Cortex of kidney (tissue), 1 donor: ENCODE measurements at places on chromosomes 3 and 15.

DNA sequence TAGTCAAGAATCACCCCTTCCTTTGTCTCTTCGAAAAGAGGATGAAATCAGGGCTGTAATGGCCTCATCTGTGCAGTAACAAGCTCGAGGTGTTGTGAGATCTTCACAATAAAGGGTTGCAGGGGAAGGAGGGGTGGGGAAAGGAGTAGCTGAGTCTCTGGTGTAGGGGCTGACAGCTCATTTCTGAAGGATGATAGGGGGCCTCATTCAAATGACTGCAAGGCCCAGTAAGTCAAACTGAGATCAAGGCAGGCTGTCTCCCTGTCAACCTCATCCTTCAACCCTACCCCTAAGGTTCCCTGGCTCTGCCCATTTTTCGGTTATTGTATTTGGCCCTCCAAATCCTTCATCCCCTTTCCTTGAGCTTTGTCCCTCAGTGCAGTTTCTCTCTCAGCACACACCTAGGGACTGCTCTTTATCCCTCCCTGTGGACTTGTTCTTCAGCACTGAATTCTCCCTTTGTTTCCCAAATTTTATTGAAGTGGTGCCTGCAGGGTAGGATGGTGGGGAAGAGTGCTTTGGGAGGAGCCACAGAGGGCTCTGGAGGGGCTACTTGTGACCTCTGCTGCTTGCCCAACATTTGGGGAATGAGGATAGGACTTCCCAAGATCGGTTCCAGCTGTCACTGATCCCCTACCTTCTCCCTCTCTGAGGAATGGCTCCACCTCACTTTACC, 38.1 kb downstream of the ZNF589 start:
- DNase-seq: no peak

- no peak for DNase-seq
Observed at GRCh38 chr15:66982250-66982649, 83.2 kb upstream of the SMAD3 start.

DNA sequence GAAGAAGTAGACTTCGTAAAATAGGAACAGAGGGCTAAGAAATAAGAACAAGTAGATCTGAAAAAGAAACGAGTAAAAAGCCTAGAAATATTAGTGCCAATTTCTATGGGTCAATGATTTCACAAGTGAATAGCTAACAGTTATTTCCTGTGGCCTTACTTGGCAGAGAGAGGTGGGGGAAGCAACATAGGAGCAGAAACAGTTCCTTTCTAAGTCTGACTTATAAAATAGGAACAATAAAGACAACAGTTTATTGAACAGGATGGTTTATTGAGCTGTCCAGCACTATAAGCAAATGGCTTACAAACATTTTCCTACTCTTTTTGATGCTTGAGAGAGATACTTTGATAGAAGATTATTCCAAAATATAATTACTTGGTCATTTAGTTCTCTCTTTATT, 37.9 kb downstream of the AGTR1 start:
- DNase-seq: no peak

- DNase-seq: no peak
Observed at GRCh38 chr3:119743921-119744320, 38.0 kb upstream of the NR1I2 start.

DNA sequence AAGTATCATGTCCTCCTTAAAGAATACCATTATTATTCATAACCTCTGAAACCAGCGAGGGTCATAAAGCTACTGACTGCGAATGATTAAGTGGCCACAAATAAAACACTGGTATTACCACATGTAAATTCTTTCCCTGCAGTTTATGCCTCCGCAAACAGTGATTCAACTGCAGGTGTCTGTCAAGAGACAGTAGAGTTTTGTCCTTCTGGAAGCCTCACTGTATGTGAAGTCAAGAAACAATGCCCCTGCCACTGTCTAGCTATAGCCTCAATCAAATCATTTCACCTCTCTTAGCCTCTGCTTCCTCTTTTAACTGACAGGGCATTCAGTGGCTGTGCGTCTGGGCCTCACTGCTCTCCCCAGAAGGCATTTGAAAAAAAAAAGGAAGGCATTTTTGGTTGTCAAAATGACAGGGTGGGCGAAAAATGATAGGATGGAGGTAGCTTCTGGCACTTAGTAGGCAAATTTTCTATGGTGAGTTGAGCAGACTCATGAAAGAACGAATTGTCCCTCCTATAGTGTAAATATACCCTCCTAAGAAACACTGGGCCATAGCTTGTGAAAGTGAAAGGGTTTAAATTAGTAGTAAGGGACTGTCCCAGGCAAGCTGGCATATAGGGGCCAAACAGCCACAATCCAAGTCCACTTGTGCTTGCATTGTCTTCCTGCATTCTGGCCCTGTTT, 66.7 kb downstream of the FILIP1L start:
- DNase-seq: no peak
